ENCODE measurements at places on chromosomes 5 and 9. TPM values are rescaled to one million over a fixed set of nuclear protein-coding genes. Genes with fewer than 3 reads are reported as not detected.

The RMRP gene
- 65,531 TPM for total RNA-seq

The CDKN2A gene
- total RNA-seq = 1.5 TPM

The KLHL9 gene
- total RNA-seq = 63.7 TPM

The SLC31A2 gene
- 3.7 TPM for total RNA-seq

The SERF1A gene
- total RNA-seq = 18.2 TPM

The SLC1A3 gene
- 188 TPM for total RNA-seq

The HTR1A gene
- total RNA-seq = 8.4 TPM

The PCDHGA8 gene
- 5.4 TPM for total RNA-seq

The FYB1 gene
- total RNA-seq = 1.5 TPM

The HDAC3 gene
- total RNA-seq = 38.6 TPM
